ENCODE measurements at places on chromosomes 5 and 9.

- no peak for DNase-seq
These were observed 698 bp upstream of the TGFBI start for GRCh38 chr5:136028090-136028489.

DNA sequence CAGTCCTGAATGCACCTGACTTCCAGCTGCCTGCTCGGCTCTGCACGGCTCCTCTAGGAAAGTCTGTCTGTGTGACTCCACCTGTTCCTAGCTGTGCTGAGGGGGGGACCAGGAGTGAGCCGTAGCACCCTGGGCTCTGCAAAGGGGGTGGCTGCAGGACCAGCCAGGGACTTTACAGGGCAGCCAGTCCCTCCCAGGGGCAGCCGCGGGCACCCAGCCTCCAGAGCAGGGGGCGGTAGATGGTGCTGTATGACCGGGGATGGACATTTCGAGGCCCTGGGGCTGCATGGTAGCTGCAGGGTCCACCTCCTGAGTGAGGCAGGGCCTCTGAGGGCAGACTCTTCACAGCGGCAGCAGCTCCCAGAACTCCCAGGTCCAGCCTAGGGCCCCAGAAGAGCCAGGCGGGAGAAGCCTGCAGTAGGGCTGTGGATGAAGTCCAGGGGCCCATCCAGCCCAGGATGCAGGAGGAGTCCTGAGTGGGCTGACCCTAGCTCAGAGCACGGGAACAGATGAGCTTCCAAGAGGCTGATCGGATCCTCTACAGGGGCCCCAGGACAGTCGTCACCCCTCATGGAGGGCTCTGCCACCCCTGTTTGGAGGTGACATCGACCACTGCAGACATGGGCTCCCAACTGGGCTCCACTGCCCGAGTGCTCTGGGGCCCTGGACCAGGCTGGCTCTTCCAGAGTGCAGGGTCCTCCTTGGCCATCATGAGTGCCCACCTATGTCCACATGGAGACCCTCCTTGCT lies 105.4 kb downstream of the ZNF354C start:
- no peak for DNase-seq

GRCh38 chr9:110283751-110284150 lies 27.4 kb upstream of the TXN start:
- DNase-seq = no peak

- no peak for DNase-seq
These were observed 134.7 kb downstream of the DRD1 start for GRCh38 chr5:175309218-175309810.

Data from EL (cell line).